ENCODE measurements at places on chromosomes 3 and 15. TPM values are rescaled to one million over a fixed set of nuclear protein-coding genes. Genes with fewer than 3 reads are reported as not detected.

The FSTL1 gene
- polyA plus RNA-seq: 549 TPM

The MYO5C gene
- polyA plus RNA-seq: 18.9 TPM

The STRIT1 gene
- polyA plus RNA-seq: 1.7 TPM

The SOX14 gene
- not detected for polyA plus RNA-seq

The CCDC54 gene
- 0.15 TPM for polyA plus RNA-seq

The SPTBN5 gene
- 2.9 TPM for polyA plus RNA-seq

The PRSS50 gene
- 5.1 TPM for polyA plus RNA-seq

The GOLGA6L7 gene
- polyA plus RNA-seq: 0.19 TPM

The GOLGA8T gene
- 0.71 TPM for polyA plus RNA-seq

The WDR93 gene
- 2.4 TPM for polyA plus RNA-seq

The CCDC9B gene
- 6.9 TPM for polyA plus RNA-seq

GRCh38 chr3:153348457-153349107 lies 186.6 kb downstream of the RAP2B start:
- DNase-seq: no peak

DNA sequence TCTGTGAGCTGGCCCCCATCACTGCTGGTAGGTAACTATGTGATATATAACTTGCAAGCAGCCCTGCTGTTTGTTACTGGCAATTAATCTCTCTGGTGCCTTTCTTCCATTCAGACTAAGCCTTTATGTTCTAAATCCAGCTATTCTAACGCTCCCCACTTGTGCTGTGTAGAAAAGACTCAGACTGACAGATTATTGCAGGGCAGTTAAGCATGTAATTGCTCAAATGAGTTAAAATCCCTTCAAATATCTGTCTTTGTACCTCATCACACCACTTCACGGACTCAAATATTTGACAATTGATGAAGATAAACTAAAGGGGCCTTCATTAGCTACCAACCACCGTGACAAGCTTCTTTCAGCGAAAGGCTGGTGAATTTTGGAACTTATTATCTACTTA lies 416.2 kb downstream of the NR2F2 start:
- no peak for DNase-seq

DNA sequence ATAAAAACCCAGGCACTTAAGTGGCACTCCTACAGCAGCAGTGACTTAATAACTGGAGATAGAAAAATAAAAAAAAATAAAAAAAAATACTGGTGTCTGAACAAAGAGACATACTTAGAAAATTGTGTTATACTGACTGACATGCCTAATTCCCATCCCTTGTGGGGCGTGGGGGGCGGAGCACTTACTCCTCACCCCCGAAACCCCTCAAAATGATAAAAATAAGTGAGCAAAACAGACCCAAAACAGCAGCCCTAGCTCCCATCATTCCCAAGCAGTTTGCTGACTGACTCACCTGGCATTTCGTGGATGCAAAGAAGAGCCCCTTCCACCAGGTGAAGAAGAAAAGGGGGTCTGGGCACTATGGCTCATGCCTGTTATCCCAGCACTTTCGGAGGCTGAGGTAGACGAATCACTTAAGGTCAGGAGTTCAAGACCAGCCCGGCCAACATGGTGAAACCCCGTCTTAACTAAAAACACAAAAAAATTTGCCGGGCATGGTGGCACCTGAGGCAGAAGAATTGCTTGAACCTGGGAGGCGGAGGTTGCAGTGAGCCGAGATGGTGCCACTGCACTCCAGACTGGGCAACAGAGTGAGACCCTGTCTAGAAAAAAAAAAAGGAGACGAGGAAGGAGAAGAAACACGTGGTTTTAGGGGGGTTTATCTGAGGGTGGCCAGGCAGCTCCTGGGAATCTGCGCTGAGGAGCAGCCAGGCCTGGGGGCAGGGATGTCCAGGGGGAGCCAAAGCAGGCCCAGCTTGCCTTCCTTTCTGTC lies 50.8 kb upstream of the BLM start:
- no peak for DNase-seq

DNA sequence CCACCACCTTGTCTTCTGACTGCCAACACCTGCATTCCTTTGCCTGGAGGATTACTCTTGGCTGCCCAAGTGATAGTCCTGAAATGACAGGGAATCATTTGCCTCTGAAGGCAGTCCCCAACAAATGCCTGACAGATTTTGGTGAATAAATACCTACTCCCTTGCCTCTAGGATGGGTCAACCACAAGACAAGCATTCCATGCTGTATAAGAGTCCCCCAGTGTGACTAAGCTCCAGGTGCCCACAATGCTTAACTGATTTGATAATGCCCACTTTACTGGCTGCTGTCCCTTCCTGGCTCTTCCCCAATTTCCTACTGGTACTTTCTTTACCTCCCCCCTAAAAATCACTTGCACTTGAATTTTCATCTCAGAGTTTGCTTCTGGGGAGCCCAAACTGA lies 14.8 kb downstream of the THRB start:
- no peak for DNase-seq

GRCh38 chr15:70385052-70385451 lies 287.3 kb upstream of the TLE3 start:
- DNase-seq: no peak

DNA sequence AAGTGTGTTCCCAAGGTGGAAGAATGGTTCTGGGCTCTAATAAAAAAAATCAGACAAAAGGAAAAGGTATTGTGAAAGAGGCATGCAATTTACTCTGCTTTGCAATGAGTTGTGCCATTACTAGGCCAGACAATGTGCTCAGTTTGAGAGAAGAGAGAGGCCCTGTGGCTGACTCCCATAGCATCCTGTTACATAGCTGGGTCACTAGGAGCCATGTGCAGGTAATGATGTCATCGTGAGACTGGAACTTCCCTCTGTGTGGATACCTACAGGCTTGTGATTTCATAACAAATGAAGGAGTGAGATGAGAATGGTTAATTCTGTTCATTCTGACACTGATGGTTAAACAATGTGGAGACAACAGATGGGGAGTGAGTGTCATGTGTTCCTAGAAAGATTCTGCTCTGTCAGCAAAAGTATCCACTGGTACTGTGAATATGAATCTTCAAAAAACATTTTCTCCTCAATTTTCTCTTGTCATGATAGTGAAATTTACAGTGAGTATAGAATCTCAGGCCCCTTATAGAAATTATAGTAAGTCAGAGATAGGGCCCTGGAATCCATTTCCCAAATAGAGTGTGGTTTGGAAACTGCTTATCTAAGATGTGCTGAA lies 648.7 kb upstream of the DPPA4 start:
- DNase-seq: no peak

GRCh38 chr3:161212906-161213305 lies 8.2 kb upstream of the NMD3 start:
- DNase-seq: no peak

- no peak for DNase-seq
These were observed 196.3 kb upstream of the PLSCR5 start for GRCh38 chr3:146801492-146801891.

- no peak for DNase-seq
These were observed 313.4 kb downstream of the BCHE start for GRCh38 chr3:165523801-165524200.

- DNase-seq: peak; percentile 31
These were observed 767 bp downstream of the GLT8D1 start for GRCh38 chr3:52704611-52705437.

DNA sequence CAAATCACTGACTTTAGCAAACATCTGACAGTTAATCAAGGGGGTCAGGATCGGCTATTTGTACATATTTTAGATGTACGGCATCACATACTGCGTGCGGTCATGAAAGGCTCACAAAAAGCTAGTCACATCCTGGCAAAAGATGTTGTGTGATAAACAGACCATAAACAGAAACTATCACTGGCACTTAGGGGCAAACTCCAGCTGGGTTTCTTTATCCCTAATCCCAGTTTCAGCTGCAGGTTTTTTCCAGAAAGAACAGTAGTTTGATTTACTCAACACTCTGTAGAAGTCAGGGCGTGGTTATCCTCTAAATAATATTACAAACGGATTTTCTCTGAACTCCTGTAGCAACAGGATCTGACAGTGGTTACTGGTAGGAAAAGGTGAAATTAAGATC lies 112.4 kb upstream of the BHLHE40 start:
- peak; percentile 15 for DNase-seq

DNA sequence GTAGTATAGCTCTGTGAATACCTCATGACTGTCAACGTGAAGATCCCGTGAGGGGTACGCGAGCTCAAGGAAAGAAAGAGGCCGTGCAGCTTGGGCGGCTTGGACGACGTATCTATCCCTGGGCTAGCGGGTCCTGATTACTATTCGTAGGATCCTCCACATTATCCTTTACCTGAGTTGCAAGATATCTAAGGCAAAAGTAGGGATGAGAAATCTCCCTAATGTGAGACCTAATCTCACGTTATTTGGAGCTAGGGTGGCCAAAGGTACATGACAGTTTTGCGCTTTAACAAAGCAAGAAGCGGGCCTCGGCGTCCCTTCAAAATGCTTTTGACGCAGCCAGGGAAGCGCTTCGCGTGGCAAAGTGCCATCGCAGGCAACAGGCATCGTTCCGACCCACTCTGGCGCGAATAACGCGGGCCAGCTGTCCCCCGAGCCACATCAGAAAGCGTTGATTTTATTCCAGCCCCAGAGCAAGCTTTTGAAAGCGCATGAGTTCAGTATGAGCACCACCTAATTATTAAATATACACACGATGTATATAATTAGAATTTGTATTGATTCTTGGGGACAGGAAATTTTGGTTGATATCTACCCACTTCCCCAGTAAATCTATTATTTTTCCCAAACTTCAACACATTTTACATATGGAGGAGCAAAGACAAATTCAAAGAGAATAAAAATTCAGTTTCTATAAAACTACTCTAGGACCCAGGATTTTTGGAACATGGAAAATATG lies 2.5 kb upstream of the EOMES start:
- DNase-seq: no peak

DNA sequence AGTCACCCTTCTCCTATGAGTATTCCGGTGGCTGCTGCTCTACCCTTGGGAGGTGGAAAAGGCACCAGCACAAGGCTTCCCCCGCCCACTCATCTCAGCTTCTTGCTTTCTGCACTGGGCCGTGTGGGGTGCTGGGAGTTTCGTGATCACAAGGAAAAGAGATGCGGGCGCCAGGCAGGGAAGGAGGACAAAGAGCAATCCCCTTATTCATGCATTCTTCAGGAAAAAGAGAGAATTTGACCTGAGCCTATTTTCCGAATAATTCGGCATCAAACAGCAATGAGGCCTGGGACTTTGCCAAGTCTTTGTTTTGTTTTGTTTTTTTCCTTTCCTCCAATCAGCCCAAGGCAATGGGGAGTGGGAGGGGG lies 102.2 kb upstream of the LPP start:
- peak; percentile 68 for DNase-seq

DNA sequence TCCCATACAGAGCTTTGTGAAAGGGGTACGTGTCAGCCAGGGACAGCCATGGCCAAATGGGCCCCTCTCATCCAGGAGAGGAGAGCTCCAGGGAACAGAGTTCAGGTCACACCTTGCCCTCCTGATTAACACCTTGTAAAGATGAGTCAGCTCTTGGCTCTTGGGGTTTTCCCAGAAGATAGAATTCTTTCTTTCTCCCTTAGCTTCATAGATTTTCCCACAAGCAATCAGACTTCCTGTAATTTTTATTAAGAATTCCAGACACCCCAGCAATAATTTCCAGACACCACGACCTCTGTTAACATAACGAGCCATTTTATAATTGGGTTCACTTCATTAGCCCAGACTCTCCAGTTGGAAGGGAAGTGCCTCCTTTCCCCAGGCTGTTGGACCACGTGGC lies 86.4 kb downstream of the LRTM1 start:
- DNase-seq: no peak

DNA sequence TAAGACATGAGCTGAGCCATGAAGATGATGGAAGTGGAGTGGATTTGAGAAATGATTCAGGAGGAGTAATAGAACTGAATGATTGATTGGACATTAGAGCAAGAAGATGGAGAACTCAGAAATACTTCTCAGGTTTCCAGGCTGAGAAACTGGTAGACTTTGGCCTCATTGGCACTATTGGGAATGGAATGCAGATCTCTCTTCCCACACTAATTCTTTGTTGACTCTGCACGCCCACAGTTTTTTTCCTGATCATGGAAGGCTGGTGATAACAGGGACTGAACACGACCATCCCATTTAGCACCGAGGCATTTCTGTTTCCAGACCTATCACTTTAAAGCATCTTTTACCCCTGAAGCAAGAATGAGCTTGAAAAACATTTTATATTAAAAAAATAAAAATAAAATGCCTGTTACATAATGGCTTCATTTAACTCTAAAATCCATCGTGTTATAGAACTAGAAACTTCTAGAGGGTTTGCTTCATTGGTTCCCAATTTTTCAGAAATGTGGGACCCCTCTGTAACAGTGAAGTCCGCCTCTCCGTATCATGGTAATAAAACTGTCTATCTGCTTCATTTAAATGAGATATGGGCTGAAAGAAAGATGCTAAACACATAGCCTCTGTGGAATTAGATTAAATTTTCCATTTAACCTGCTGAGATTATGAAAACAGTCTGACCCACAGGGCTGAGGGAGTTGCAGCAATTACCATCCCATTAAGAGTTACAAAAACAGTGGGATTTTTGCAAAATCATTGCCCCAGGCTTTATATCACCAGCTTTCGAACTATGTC lies 562.0 kb upstream of the CFAP20DC start:
- no peak for DNase-seq

DNA sequence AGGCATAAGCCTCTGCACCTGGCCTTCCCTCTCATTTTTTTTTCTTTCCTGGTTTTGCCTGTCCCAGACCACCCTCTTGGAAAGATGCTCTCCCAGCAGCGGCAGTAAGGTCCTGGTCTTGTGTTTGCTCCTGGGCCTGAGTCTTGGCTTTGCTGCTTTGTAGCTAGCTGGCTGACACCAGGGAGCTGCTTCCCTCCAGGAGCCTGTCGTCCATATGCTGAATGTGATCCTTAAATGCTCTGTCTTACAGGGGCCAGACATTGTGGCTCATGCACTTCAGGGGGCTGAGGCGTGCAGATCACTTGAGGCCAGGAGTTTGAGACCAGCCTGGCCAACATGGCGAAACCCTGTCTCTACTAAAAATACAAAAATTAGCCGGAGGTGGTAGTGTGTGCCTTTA lies 17.2 kb downstream of the FLNB start:
- DNase-seq: no peak

DNA sequence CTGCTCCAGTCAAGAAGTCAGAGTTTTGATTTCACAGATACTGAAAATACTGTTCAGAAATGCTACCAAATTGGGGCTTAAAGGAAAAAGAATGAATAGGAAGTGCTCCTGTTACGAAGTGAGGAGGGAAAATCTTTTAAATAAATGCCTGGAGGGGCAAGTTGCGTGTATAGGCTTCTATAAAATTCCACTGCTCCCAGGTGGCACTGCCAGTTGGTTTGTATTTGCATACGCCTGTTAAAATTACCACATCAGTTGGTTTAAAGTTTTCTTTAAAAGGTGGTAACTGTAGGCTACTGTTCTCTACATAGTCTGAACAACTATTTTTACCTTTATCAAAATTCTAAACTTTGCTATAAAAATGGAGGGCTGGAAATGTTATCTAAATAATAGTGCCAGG lies 123.5 kb downstream of the DLG1 start:
- no peak for DNase-seq

DNA sequence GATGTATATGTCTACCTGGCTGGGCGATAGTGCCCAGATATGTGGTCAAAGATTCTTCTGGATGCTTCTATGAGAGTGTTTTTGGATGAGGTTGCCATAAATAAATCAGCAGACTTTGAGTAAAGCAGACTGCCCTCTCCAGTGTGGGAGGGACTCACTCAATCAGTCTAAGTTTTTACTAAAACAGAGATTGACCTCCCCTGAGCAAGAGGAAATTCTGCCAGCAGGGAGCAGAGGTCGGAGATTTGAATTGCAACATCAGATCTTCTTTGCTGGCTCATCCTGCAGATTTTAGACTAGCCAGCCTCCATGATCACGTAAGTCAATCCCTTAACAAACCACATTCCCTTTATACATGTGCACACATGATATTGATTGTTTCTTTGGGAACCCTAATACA lies 300.9 kb downstream of the MCTP2 start:
- no peak for DNase-seq

- DNase-seq: peak; percentile 23
These were observed 1.2 kb downstream of the CFAP91 start for GRCh38 chr3:119703820-119704531.
